ENCODE measurements at places on chromosomes 13 and 19. TPM values are rescaled to one million over a fixed set of nuclear protein-coding genes. Genes with fewer than 3 reads are reported as not detected.

GRCh38 chr13:83929157-83929556, 46.9 kb upstream of the SLITRK1 start:
- DNase-seq: no peak

DNA sequence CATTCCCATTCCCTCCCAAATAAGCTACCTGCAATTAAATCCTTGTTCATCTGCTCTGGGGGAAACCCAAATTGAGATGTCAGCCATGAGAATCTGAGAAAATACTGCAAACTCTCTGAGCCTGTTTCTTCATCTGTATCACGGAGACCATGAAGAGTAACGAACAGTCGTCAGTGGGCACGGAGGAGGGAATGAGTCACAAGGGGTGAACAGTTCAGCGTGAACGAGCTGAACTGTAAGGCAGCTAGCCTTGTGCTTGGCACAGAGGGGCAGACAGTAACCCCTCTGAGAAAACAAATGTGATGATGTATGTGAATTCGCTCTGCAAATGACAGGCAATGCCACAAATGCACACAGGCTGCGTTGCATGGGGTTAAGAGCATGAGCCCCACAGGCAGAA, 288.7 kb downstream of the FOXO1 start:
- DNase-seq: no peak

DNA sequence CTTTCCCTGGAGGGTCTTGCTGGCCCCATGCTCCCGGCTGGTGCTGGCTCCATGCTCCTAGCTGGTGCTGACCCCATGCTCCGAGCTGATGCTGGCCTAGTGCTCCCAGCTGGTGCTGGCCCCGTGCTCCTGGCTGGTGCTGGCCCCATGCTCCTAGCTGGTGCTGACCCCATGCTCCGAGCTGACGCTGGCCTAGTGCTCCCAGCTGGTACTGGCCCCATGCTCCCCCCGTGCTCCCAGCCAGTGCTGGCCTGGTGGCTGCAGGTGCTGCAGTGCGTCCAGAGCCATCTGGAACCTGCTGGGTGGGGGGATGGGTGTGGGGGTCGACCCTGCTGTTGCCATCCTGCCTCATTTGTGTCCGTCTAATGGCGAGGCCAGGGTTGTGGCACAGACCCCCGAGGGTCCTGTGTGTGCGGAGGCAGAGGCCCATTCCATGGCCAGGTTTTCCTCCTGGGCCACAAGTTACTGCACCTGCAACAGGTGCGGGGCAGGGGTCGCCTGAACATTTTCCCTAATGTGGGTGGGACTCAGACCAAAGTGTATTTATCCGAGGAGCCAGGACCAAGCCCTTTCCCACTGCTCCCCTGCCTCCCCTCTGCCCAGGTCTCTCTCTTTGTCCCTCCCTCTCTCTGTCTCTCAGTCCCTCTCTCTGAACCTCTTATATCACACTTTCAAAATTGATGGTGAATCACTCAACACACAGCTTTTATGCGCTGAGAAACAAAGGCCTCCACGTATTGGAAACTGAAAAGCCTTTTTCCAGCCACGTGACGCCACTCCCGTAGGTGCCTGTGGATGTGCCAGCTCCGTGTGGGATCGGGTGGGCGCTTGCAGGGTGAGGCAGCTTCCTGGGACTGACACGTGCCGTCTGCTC, 45.1 kb downstream of the MCF2L start:
- DNase-seq: no peak

- no peak for DNase-seq
Observed at GRCh38 chr19:32269831-32270230, 75.6 kb upstream of the ZNF507 start.

GRCh38 chr13:27117158-27117557, 54.5 kb downstream of the USP12 start:
- no peak for DNase-seq

DNA sequence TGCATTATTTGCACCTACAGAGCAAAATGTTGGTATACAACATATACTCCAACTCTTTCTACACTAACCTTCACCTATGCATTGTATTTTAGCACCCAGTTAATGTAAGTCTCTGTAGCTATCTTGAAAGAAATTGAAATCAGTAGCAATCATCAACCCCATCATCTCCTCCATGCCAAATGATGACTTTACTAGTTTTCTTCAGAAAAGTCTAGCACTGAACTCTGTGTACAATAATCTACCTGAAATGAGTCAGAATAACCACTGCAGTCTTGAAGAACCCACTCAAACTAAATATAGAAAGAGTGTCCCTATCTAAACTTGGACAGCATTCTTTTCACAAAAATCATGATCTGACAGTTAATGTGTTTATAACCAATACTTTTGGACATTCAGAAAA, 9.8 kb downstream of the IRS2 start:
- no peak for DNase-seq

DNA sequence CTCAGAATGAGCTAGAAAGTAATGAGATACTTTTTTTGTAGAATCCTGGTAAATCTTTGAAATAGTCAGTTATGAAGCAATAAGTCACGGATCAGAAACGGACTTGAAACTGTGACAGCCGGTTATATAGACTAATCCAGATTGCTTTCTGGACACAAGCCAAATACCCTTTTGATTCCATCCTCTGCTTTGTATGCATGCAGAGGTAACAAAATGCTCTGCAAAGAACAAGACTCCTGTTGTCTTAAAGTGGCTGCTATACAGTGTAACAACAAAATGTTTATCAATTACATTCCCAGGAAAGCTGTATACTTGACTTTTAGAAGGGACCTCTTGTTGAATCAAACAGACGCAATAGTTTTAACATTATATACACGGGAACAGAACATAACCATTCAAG, 66.5 kb upstream of the STARD13 start:
- DNase-seq: no peak

DNA sequence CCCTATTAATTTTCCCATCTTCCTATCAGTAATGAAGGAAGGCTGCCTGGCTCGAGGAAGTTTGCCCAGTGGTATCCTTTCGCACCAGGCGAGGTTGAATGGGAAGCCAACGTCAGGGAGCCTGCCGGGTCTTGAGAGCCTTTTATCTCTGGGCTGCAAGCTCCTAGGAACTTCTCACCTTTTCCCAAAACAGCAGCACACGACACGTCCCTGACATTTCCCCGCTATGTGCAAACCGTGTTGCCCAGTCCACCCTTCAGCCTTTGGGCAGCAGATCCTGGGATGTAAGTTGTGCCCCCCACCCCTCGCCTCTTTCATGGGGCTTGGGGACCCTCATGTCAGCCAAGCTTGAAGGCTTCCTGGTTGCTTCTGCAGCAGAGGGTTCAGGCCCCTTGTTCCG, 179.1 kb downstream of the ZNF536 start:
- DNase-seq: no peak

GRCh38 chr19:46660008-46660517, 919 bp downstream of the DACT3 start:
- DNase-seq: no peak

Gene NUFIP1
- 3.7 TPM for total RNA-seq

Gene IGFL2
- total RNA-seq: 1.1 TPM

Gene ZNF773
- total RNA-seq: 5.5 TPM
